Liver (tissue), 10 donors: ENCODE measurements at places on chromosomes 7 and 10.

DNA sequence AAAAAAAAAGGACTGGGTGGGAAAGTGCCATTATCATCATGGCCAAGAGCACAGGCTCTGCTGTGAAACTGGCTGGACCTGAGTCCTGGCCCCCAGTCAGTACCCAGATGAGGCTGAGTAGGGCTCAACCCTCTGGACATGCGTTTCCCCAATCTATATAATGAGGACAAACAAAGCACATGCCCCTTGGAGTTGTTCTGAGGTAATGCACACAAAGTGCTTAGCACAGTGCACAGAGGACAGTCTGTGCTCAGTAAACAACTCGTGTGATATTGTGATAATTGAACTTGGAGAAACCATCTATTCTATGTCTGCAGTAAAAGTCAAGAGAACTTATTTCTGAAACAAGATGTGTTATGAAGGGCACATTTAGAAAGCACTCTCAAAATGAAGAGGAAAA lies 138.8 kb downstream of the KCNMA1 start:
- H3K36me3 ChIP-seq, result no peaks in the 10 kb centered on the region
- H3K27me3 ChIP-seq, result no peaks in the 10 kb centered on the region
- no peak overlapping the region for H3K4me3 ChIP-seq
- H3K27ac ChIP-seq, result no peak overlapping the region
- H3K4me1 ChIP-seq, result peaks cover 16% of the 10 kb centered on the region

DNA sequence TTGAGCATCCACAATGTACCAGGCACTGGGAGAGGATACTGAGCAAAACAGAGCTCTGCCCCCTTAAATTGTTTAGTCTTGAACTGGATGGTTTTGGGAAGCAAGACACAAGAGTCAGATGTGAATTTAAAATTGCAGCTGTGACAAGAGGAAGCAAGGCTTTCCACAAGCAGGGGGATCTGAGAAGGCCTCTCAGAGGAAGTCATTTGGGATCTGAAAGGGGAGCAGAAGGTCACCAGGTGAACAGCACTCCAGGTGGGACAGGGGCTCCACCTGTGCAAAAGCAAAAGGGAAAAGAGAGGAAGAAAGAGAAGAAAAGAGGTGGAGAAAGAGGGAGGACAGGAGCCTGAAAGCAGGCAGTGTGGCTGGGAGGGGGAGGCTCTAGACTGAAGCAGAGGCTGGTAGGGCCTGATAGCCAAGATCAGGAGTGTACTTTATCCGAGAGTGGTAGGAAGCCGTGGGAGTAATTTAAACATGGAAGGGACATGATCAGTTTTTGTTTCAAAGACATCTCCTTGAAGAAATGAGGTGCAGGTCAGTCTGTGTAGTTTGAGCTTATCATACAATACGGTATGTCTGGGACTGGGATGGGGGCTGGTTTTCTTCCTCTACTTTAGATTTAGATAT lies 76.1 kb upstream of the DUSP5 start:
- no peaks in the 10 kb centered on the region for H3K36me3 ChIP-seq
- no peak overlapping the region for H3K4me3 ChIP-seq
- H3K4me1 ChIP-seq, result no peaks in the 10 kb centered on the region
- H3K27me3 ChIP-seq, result no peaks in the 10 kb centered on the region

GRCh38 chr10:10330418-10330817 lies 687.3 kb upstream of the CELF2 start:
- H3K27me3 ChIP-seq, result no peaks in the 10 kb centered on the region
- H3K4me1 ChIP-seq, result no peaks in the 10 kb centered on the region
- no peaks in the 10 kb centered on the region for H3K36me3 ChIP-seq
- H3K27ac ChIP-seq, result no peak overlapping the region
- no peak overlapping the region for H3K4me3 ChIP-seq

DNA sequence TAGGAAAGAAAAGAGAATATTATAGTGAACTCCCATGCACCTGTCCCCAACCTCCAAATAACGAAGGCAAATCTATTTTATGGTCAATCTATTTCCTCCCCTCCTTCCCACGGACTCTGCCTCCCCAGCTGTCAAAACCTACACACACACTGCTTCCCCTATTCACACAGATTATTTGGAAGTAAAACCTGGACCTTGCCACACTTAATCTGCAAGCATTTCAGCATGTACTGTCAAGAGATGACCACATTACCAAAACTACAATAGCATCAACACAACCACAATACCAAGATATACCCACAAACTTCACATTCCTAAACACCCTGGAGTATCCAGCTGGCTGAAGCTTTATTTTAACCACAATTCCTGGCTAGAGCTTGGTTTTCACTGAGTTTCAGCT lies 27.8 kb upstream of the KCNK18 start:
- no peak overlapping the region for H3K27ac ChIP-seq
- H3K36me3 ChIP-seq, result no peaks in the 10 kb centered on the region
- peaks cover 8% of the 10 kb centered on the region for H3K27me3 ChIP-seq
- no peak for DNase-seq

DNA sequence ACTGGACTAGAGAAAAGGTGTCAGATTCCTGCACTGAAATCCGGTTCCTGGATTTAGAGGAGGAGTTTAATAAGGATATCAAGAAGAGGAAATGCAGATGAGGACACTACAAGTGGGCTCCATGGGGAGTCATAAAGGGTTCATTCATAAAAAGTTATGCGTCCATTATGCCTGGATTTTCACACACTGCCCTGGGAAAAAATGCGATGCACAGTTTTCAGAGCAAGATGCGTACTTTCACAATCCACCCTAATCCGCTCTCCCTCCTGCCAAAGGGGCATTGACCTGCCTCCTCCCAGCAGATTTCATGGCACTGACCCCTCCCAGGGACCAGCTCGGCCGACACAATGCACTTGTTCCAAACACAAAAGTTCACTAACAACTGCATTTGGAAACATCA lies 42.2 kb upstream of the OPALIN start:
- no peak for DNase-seq
- H3K27me3 ChIP-seq, result peaks cover 2% of the 10 kb centered on the region
- H3K36me3 ChIP-seq, result no peaks in the 10 kb centered on the region
- H3K4me3 ChIP-seq, result no peak overlapping the region
